ENCODE measurements at places on chromosomes 11 and 22.

- no peak for DNase-seq
Measured at GRCh38 chr22:33167998-33168790, 110.0 kb upstream of the SYN3 start.

- no peak for DNase-seq
Measured at GRCh38 chr11:64803846-64804345, 882 bp upstream of the MAP4K2 start.

DNA sequence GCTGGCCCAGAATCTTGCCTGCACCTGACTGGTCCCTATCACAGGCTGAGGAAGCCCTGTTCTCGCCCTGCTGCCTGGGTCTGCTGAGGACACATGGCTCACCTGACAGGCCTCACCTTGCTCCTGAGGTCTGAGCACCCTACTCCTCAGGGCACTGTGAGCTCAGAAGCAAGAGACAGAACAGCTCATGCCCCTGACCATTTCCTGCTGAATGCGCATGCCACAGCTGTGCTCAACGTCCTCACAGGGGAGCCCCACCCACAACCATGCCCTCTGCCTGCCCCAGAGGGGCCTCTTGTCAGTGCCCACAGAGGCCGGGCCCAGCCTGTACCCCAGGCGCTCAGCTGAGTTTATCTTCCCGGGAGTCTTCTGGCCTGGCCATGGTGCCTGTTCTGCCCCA, 2.8 kb upstream of the TSPO start:
- DNase-seq = no peak

GRCh38 chr22:50568626-50569025, 5.9 kb upstream of the SYCE3 start:
- no peak for DNase-seq

DNA sequence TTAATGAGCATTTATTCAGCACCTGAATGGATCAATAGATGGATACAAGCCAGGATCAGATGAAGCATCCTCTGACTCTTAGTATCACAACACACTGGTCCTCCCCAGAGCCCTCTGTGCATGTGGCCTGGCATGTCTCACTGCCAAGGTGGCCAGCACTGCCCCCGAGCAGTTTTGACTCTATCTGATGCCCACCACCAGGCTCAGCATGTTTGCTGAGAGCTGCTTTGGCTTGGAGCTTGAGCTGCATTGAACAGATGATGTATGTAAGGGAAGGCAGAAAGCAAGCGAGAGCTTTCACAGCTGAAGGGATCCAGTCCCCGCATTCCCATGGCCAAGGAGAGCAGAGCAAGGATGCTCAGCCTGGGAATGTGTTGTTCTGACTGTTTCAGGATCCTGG, 320.3 kb downstream of the BUD13 start:
- DNase-seq = no peak

Measured in lung (tissue), 17 donors.